KBM-7 (cell line): ENCODE measurements at places on chromosomes 13 and 19.

DNA sequence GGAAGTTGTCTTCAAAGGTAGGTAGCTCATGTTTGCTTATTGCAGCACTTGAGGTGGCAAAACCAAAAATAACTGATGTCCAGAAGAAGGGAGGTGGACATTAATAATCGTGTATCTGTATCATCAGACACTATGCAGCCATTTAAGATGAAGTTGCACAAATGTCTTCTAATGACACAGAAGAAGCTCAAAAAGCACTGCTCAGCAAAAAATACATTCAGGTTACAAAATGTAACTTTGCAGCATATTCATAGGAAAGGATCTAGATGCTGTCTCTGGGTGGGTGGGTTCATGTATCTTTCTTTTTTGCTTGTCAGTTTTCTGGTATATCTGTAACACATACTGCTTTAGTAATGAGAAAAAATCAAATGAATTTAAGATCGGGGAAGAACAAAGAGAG is 247.8 kb downstream of the DNAJC15 start:
- no peak for DNase-seq

DNA sequence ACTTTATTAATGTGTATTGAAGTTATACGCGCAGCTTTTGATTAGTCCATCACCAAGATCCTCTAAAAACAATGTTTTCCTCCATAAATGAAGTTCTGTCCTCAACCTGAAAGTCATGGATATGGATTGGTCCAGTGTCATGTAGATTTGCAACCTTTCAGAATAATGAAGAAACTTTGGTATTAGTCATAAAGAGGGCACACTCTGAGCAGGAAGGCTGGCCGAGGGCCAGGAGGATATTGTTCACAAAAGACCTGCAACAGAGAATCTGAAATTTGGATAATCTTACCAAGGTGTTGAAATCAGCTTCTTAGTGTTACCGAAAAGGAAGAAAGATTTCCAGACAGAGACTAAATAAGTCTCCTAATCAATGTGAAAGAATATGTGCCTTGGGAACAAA is 20.7 kb downstream of the CLDN10 start:
- no peak for DNase-seq

DNA sequence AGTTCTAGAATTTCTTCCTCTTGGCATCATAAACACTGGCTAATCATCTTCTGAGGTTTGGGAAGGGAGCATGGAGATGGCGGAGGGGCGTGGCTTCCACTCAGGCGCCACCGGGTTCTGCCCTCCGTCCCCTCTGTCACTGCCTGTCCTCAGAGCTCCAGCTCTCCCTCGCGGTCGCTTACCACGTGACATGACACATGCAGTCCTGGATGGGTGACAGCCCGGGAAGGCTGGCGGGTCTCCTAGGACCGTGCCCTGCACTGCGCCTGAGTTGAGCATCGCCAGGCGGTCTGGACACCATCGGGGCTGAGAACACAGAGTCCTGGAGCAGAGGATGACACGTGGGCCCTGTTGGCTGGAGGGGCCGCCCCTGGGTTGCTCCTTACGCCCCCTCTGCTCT is 123.3 kb downstream of the RAB20 start:
- no peak for DNase-seq

DNA sequence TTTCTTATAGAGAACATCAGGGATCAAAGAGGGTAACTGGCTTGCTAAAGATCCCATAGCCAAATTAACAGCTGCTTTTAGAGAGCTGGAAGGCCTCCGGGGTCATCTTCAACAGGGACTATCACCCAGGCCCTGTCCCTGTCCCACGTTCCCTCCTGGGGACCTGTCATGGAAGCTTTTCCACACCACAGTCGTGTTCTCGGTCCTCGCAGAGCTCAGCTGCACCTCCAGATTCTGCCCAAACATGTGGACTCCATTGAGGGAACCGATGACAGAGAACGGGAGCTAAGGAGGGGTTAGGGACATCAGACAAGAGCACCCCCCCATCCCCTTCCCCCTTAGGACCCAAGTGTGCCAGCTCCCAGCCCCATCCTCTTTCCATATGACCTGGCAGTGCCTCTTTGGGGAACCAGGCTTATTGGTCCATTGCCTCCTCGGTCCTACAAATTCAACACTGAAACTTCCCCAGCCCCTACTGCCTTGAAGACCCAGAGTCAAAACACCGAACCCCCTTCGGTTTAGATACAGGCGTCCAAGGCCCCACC is 568 bp downstream of the FUZ start:
- DNase-seq: no peak

DNA sequence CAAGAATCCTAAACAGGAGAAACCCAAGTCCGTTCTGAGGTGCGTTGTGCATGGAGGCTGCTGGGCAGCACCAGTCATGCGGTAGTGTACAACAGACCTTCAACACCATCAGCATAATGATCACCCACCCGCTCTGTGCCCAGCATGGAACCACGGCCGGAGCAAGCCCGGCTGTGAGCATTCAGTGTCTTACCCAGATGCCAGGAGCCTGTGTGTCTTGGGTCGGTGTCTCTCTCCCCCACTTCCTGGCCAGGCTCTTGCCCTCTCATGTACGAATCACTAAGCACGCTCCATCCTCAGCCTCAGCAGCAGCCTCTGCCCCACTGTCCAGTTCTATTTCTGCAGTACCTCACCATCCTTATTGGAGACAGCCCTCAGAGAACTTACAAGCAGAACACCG is 231.6 kb upstream of the IRS2 start:
- DNase-seq: no peak

- no peak for DNase-seq
Measured at GRCh38 chr19:39759457-39760184, 19.0 kb upstream of the LEUTX start.

DNA sequence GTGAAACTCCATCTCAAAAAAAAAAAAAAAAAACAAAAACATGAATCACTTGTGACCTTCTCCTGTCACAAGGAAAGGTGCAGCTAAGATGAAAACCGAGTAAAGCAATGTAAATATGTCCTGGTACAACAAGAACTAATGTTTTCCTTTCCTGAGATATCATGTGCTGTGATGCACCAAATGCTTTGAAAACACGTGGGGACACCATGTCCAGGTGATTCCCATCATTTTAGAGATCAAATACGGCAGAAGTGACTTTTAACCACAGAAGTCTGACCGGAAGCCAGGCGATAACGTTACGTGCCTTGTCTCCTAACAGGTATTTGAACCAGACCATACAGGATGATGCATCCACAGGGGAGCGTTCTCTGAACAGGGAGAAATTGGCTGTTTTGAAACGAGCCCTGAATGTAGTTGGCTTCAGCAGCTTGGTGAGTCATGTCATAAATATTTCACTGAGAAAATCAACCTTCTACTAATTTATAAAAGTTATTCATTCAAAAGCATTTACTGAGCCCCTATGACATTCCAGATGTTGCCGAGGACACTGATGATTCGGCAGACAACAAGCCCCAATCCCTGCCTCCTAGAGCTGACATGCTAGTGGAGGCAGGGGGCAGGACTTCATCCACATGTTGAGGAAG is 328.1 kb downstream of the MYO16 start:
- no peak for DNase-seq

- DNase-seq: no peak
Measured at GRCh38 chr19:16096280-16096855, 15.3 kb upstream of the RAB8A start.

DNA sequence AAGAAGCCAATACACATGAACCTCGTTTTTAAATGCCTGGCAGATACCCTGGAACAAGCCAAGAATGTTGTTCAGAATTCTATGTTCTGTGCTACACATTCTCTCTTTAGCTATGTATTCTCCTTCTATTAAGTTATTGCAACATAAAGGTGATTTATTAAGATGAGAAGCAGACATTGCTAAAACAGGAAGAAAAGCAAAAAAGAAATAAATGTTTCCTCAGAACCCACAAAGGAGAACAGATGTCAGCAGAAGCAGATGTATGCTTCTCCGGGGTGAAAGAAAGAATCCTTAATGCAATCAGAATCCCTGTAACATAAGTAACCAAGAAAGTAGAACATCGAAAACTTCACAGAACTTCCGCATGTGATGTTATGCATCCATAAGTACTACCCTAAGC is 302.9 kb downstream of the DCT start:
- DNase-seq: peak; percentile 51

GRCh38 chr19:690203-690602 is 5.0 kb downstream of the PRSS57 start:
- DNase-seq: no peak

- DNase-seq: no peak
Measured at GRCh38 chr13:100473087-100473486, 115.5 kb downstream of the GGACT start.

- DNase-seq: no peak
Measured at GRCh38 chr13:35565273-35565672, 88.8 kb upstream of the MAB21L1 start.

- no peak for DNase-seq
Measured at GRCh38 chr19:1744822-1745563, 8.3 kb upstream of the ONECUT3 start.

GRCh38 chr13:100102042-100102441 is 13.1 kb downstream of the PCCA start:
- DNase-seq: no peak

DNA sequence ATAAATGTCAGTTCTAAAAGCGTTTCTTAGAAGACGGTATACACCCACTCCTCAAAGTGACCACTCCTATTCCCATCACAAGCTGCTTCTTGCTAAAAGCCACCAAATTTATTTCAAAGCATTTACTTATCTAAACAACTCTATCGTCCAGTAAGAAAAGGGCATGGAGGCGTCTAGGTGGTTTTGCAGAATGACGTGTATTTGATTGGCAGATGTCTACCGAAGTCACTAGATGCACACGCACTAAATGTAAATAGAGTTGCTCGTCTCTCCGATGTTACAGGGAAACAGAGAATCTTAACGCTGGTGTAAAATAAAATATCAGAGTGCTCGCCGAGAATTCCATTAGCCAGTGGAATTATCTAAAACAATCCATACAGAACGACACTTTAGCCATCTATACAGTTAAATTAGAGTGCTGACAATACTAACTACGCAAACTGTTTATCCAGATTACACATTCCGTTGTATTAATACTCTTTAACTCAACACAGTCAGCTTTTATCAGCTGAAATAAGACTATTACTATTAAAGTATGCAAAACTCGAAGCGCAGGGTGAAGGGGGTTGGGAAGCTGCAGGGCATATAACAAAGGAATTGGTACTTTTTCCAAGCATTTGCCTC is 1.9 kb downstream of the KLF12 start:
- DNase-seq: no peak

DNA sequence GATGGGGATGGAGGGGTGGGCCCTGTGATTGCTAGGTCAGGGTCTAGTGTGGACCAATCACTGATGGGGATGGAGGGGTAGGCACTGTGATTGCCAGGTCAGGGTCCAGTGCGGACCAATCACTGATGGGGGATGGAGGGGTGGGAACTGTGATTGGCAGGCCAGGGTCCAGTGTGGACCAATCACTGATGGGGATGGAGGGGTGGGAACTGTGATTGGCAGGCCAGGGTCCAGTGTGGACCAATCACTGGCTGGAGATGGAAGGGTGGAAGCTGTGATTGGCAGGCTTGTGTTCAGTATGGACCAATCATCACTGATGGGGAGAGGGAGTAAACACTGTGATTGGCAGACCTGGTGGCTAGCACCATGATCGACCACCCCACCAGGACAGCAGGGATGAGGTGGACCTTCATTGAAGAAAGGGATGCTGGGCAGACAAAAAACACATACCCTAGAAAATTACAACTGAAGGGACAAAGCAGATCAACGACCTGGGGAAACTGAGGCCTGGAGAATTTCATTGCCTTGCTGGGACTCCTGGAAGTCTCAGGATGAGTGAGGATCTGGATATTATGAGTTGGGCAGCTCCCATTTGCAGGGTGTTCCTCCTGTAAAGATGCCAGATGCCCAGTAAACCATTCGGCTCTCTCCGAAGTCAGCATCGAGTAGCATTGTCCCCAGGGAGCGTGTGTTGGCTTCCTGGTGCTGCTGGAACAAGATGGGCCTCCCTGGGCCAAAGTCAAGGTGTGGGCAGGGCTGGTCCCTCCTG is 15.5 kb downstream of the TMPRSS9 start:
- DNase-seq: no peak

GRCh38 chr19:47176071-47176626 is 45.5 kb downstream of the SAE1 start:
- DNase-seq: no peak

- DNase-seq: peak; percentile 78
Measured at GRCh38 chr19:43674596-43674995, 4.6 kb upstream of the PLAUR start.

DNA sequence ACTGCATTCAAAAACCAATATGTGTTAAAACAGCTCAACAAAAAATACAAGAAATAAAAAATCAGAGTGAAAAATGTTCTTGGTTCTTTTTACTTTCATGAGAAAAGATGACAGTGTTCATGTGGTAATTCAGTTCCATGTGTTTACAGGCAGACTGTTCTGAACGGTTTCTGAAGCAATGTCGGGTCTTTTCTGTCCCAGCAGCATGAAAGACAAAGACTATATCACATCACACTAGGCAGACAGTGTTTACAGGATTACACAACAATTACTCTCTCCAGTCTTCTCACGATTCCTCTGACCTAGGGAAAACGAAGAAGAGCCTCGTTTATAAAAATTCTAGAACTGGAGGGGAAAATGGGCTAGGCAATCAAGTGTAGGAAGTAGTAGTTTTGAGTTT is 83.4 kb downstream of the UBL3 start:
- no peak for DNase-seq
